ENCODE measurements at places on chromosomes 3 and 15.

DNA sequence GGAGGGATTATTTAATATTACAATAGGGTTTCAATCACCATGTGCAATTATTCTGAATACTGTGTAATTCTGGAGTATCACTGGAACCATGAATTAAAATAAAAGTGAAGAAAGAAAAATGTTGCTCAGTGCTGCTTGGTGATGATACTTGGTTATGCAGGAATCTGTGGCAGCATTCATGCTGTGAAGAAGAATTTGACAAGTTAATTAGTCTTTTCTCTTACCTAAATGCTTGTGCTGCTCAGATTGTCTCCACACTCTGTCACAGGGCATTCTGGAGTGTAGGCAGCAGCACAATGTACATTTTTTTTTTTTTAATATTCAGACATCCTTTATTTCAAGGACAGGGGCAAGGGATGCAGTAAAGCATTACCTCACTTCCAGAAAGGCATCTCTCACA lies 749.3 kb upstream of the CADM2 start:
- no peak for DNase-seq

- DNase-seq: no peak
Measured at GRCh38 chr3:128339491-128340012, 127.1 kb downstream of the DNAJB8 start.

DNA sequence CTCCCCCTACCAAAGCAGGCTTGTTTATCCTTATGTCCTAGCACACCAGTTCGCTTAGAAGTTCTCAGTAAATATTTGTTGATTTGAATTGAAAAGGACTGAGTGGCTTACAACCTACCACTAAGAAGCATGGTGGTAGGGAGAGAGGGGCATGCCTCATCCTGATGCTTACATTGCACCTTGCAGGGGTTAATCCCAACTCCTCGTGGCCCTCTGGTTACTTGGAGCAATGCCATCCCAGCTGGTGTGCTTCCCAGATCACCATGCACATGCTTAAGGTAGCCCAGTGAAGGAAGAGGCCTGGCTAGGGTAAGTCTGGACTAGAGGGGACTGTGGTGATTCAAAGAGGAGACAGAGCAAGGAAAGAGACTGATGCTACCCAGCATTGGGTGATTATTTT lies 253.3 kb downstream of the CLSTN2 start:
- DNase-seq: no peak

DNA sequence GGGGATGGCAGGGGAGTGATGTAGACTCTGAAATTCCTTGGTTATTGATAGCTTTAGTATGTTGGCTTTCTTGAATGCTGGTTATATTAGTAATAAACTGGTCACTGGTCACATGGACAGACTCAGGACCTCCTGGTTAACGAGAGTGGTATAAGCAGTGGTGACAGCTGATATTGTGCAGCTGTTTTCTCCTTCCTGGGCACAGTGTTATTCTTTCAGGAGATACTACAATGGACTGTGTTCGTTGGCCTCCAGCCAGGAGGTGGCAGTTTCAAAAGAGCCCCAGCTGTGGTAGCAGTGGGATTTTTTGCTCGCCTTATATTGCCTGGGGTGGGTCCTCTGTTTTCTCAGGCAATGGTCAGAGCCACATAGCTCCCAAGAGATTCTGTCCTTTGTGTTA lies 181.6 kb upstream of the RBMS3 start:
- no peak for DNase-seq

DNA sequence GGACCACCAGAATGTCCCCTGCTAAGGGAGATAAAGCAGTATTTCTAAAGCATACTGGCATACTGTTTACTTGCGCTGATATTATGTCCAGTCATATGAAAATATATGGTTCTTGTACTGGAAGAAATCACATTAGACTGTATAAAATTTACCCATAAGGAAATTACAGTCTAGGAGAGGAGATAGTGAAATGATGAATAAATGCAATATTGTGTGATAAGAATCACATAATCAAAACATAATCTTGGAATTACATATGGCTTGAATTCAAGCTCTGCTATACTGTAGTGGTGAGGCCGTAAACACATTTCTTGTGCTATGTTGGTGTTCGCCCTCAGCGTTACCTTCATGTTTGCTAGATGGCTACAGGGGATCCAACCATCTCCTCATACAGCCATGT lies 20.7 kb upstream of the TGFBR2 start:
- DNase-seq: no peak

DNA sequence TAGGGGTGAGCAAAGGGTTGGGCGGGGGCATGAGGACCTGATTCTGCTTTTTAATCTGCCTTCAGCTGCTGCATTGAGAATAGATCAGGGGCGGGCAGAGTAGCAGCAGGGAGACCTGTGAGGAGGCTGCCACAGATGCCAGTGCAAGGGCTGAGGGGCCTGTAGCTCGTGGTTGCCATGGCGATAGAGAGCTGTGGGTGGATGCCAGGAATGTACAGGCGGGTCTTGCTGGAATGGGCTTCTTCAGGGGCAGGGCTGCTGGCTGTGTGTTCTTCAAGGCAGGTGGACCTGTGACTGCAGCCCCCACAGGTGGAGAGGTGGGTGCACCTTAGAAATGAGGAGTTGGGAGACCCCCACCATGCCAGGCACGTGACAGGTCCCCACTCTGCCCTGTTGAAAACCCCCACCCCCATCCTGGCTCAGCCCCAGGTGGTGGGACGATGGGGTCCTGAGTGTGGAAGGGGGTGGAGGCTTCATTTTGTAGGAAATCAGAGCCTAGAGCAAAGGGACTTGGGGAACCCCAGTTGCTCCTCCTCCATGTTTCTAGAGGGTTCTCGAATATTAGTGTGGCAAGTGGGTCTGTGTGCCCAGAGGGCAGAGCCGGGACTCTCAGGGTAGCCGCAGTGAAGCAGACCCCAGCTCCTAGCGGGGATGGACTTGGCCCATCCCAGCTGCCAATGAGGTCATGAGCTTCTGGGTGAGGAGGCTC lies 38.3 kb downstream of the SLC6A6 start:
- DNase-seq: no peak
